ENCODE measurements at places on chromosomes 3 and 15.

GRCh38 chr15:41047474-41047873, 68.6 kb downstream of the INO80 start:
- no peak overlapping the region for H3K4me3 ChIP-seq
- H3K36me3 ChIP-seq = peaks cover 37% of the 10 kb centered on the region
- H3K27me3 ChIP-seq = no peaks in the 10 kb centered on the region
- no peak for DNase-seq
- H3K27ac ChIP-seq = no peak overlapping the region

DNA sequence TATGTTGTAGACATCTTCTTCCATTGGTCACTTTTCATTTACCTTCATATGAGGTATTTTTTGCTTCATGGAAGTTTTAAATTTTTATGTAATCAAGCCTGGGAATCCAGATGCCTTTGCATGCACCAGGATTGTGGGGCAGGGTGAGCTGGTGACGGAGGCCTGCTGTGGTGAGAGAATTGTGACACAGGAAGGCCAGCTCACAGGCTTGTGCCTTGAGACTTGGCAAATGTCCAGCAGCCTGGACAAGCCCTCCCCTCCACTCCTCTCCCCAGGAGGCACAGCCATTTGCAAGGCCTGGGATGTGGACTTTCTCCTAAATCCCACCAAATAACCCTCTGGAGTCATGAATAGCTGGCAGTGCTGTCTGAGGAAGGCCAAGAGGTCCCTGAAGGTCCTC, 67.4 kb downstream of the RHCG start:
- H3K4me1 ChIP-seq = peaks cover 2% of the 10 kb centered on the region
- H3K27me3 ChIP-seq = no peaks in the 10 kb centered on the region
- no peak overlapping the region for H3K4me3 ChIP-seq
- no peaks in the 10 kb centered on the region for H3K36me3 ChIP-seq

- H3K27ac ChIP-seq = peak overlapping the region; percentile 94
- no peak for DNase-seq
- H3K27me3 ChIP-seq = no peaks in the 10 kb centered on the region
- peaks cover 43% of the 10 kb centered on the region for H3K4me1 ChIP-seq
Measured at GRCh38 chr3:141383555-141384129, 15.3 kb downstream of the ZBTB38 start.

GRCh38 chr15:37034392-37034791, 66.0 kb downstream of the MEIS2 start:
- H3K4me1 ChIP-seq = peaks cover 11% of the 10 kb centered on the region
- H3K27ac ChIP-seq = no peak overlapping the region
- H3K36me3 ChIP-seq = no peaks in the 10 kb centered on the region
- H3K4me3 ChIP-seq = no peak overlapping the region
- DNase-seq = no peak

DNA sequence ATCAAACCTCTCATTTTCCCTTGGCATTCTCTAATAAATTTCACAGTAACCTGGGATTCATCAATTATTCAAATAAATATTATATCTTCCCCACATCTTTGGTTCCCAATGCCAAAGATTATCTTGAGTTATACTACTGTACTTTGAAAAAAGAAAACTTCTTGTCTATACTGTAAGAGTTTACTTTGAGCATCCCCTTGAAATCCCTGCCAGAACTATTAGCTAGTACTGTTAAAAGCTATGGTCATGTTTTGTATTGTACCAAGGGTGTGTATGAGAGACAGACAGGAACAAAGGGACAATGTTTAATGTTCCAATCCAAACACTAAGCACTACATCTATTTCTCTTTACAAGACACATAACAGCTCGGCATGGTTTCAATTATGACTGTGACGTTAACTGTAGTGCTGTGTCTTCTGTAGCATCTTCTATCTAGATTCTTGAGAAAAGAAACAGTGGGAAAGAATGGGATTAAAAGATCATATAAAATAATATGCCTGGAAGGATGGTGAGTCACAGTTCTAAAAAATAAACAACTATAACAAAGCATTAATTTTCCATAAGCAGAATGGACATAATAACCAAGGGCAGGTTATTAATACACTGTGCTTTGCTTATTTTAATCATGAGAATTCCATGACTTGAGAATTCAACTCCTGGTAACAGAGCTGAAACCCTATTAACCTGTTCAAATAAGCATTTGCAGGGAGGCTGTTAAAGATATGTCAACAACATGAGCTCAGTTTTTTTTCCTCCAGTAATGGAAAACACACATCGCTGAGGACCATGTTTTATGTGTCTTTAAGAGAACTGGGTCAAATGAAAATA, 71.1 kb downstream of the ALDH1A2 start:
- no peaks in the 10 kb centered on the region for H3K27me3 ChIP-seq
- H3K4me3 ChIP-seq = no peak overlapping the region
- no peaks in the 10 kb centered on the region for H3K36me3 ChIP-seq
- no peak for DNase-seq
- no peak overlapping the region for H3K27ac ChIP-seq
- H3K4me1 ChIP-seq = no peaks in the 10 kb centered on the region

GRCh38 chr3:148604270-148605085, 93.2 kb upstream of the AGTR1 start:
- no peak overlapping the region for H3K27ac ChIP-seq
- H3K36me3 ChIP-seq = no peaks in the 10 kb centered on the region
- no peak overlapping the region for H3K4me3 ChIP-seq
- DNase-seq = no peak

- peaks cover under 1% of the 10 kb centered on the region for H3K4me1 ChIP-seq
- H3K27me3 ChIP-seq = no peaks in the 10 kb centered on the region
- H3K36me3 ChIP-seq = no peaks in the 10 kb centered on the region
- DNase-seq = no peak
Measured at GRCh38 chr3:195438371-195438770, 4.4 kb downstream of the ACAP2 start.

DNA sequence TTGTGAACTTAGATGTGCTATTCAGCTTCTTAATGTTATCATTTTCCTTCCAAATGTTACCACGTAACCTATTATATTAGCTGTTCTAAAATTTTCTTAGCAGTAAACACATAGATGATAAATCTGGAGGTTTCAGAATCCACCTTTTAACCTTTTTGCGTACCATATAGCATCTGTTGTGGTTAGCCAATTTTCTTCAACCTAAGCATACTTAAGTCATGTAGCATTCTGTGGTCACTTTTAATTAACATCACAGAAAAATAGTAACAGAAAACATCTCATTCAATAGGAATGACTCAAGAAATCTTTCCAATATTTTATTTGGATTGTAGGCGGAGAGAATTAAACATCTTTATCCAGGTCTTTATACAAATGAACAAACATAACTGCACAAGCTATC, 1465.3 kb upstream of the GBE1 start:
- no peaks in the 10 kb centered on the region for H3K36me3 ChIP-seq
- no peak for DNase-seq
- no peak overlapping the region for H3K4me3 ChIP-seq
- no peaks in the 10 kb centered on the region for H3K27me3 ChIP-seq

- H3K36me3 ChIP-seq = no peaks in the 10 kb centered on the region
- no peaks in the 10 kb centered on the region for H3K27me3 ChIP-seq
- H3K4me1 ChIP-seq = no peaks in the 10 kb centered on the region
- H3K4me3 ChIP-seq = no peak overlapping the region
Measured at GRCh38 chr3:104735691-104736090, 631.0 kb upstream of the ALCAM start.

- H3K27me3 ChIP-seq = no peaks in the 10 kb centered on the region
- H3K4me3 ChIP-seq = no peak overlapping the region
- no peaks in the 10 kb centered on the region for H3K4me1 ChIP-seq
- no peak for DNase-seq
- no peaks in the 10 kb centered on the region for H3K36me3 ChIP-seq
Measured at GRCh38 chr3:79661896-79662295, 105.9 kb downstream of the ROBO1 start.

DNA sequence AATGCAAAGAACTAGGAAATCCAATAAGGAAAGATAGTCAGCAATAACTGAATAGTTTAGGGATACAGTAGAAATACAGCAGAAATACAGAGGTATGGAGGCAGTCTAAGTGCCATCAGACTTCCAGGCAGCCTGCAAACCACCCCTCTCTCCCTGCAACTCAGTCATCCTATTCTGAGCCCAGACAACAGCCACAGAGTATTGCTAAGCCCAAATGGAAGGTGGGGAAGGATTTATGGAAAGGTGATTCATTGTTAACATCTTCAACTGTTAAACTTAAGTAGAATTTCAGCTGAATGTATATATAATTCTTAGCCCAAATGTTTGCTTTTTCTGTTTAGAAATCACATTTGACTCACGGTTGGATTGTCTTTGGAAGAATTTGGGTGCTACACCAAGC, 300.4 kb downstream of the RBMS3 start:
- H3K36me3 ChIP-seq = no peaks in the 10 kb centered on the region
- no peak overlapping the region for H3K4me3 ChIP-seq
- no peak overlapping the region for H3K27ac ChIP-seq
- no peaks in the 10 kb centered on the region for H3K4me1 ChIP-seq

DNA sequence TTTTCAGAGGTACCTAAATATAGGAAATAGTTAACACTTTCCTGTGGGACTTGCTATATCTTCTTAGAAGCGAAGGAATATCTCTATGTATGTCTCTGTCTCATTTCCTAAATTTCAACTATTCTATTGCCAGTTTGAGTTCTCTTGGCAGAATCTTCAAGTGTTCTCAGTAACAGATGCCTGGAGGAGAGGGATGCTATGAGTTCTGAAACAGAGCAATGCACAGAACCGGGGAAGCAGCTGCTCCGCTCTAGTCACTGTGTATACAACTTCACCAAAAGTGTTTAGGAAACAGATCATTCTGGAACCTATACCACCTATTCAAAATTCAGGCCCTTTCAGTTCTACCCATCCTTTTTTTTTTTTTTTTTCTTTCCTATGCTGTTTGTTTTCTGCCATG, 144.6 kb downstream of the RORA start:
- H3K36me3 ChIP-seq = no peaks in the 10 kb centered on the region
- peaks cover 4% of the 10 kb centered on the region for H3K4me1 ChIP-seq
- H3K4me3 ChIP-seq = no peak overlapping the region
- H3K27ac ChIP-seq = no peak overlapping the region
- H3K27me3 ChIP-seq = no peaks in the 10 kb centered on the region
- no peak for DNase-seq

DNA sequence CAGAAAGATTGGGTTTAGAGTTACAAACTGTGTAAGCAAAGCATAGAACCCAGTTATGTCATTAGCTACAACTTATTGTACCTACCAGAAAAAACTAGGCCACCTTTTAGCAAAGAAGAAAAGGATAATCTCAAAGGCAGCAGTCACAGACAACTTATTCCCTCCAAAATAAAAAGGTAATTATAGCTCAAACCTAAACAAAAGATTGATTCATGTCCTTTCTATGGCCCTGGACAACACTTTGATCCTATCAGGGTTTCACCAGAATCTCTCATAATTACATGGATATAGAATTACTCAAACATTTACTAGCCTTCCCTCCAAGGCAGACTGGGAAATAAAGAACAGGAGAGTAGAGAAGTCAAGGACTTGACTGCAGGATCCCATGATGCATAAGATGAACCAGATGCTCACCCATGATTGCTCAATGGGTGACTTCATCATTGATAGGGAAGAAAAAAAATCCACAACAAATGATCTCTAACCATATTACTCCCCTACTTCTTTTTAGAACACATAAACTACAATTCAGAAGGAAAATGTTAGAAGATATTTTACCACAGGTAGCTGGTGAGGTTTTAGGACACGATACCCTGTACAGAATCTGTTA, 17.4 kb downstream of the DET1 start:
- H3K4me3 ChIP-seq = no peak overlapping the region
- no peaks in the 10 kb centered on the region for H3K36me3 ChIP-seq
- no peaks in the 10 kb centered on the region for H3K4me1 ChIP-seq
- no peaks in the 10 kb centered on the region for H3K27me3 ChIP-seq

DNA sequence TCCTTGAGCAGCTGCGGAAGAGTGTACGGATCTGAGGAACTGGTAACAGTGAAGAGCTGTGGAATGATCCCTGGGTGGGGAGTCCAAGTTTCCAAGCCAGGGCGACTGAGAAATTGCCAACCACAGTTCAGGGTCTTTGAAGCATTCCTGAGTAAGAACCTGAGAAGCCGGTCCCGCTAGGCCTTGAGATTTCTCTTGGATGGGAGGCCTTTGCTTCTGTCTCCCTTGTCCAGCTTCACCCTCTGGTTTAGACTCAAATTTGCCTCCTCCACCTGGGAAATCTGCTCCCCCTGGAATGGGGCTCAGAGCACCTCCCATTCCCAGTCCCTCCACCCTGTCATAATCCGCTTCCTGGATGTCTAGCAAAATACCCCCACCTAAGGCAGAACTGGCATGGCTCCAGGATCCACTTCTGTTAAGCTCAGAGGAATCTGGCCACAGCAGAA, 127.7 kb upstream of the DLG1 start:
- no peak for DNase-seq
- no peaks in the 10 kb centered on the region for H3K4me1 ChIP-seq
- no peaks in the 10 kb centered on the region for H3K27me3 ChIP-seq

DNA sequence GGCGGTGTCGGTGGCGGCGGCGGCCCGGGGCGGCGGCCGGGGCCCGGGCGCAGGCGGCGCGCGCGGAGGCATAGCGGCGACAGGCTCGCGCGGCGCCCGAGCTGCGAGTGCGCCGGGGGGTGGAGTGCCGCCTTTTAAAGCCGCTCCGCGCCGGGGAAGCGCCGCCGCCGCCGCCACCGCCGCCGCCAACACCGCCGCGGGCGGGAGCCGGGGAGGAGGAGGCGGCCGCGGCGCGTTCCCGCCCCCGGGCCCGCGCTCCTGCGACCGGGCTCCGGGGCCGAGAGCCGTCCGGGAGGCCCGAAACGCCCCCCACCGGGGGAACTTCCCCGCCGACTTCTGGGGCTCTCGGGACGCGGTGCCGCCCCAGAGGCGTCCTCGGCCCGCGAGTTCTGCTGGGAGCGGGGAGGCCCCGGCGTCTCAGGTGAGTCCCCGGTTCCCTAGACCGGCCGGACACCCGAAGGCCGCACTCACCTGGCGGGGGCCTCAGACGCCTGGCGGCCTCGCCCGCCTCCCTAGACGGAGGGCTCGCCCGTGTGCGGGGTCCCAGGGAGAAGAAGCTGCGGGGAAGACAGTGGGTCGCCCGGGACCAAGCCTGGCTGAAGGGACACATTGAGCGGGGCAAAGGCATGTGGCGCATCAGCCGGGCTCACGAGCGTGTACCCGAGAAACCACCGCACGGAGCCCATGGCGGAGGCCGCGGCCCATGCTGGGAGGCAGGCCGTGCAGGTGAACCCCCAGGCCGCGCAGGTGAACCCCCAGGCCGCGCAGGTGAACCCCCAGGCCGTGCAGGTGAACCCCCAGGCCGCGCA, at the start of gene PCSK6:
PCSK6 (minus strand) TSS at position 109 of the 809 bp plus-strand sequence; CDS start at position 72, 37 bp downstream.
- H3K4me1 ChIP-seq = no peaks in the 10 kb centered on the region
- H3K4me3 ChIP-seq = no peak within 1 kb of the TSS

GRCh38 chr3:68706096-68706495, 226.3 kb downstream of the TAFA4 start:
- H3K36me3 ChIP-seq = no peaks in the 10 kb centered on the region
- H3K27ac ChIP-seq = no peak overlapping the region
- no peaks in the 10 kb centered on the region for H3K27me3 ChIP-seq
- H3K4me1 ChIP-seq = no peaks in the 10 kb centered on the region
- no peak overlapping the region for H3K4me3 ChIP-seq

DNA sequence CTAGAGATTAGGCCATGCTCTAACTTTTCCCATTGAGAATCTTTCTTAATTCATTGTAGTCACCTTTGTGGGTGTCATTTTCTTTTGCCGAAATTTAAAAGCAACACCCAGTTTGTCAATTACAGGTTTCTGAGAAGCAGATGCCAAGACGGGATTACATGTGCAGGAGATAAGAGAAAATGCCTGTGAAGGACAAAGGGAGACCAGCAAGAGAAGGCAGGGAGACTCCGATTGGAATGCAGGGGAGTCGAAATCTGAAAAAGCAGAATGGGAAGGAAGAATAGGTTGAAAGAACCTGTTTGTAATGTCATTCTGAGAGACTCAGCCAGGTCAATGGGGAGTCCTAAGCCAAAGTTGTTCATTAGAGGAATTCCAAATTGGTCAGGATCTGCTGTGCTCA, 3.6 kb upstream of the DPH6 start:
- H3K27me3 ChIP-seq = no peaks in the 10 kb centered on the region
- peaks cover 4% of the 10 kb centered on the region for H3K4me1 ChIP-seq
- H3K27ac ChIP-seq = no peak overlapping the region
- no peaks in the 10 kb centered on the region for H3K36me3 ChIP-seq
